ENCODE measurements at places on chromosomes 2 and 18.
A peak's percentile ranks its signal among the peaks of the same experiment; 100 is the strongest.

- no peak for DNase-seq
These were observed 84.9 kb upstream of the EPB41L3 start for GRCh38 chr18:5628512-5629255.

DNA sequence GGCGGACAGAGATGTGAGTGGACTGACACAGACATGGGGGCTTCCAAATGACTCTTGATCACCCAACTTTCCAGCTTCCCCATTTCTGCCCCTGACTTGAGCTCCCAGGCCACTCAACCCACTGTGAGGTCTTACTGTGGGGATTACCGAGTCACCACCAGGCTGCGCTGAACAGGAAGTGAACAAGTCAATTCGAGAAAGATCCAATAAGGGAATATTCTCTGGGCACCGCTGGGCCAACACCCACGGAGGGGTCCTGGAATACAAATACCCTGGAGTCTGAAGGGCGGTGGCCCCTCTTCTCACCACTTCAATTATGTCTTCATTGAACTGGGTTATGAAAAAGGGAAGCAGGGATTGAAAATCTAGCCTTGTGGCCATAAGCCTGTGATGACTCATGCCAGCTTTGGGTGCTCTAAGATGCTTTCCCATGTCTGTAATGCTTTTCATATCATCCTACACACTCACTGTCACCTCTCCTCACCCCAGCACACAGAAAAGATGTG is 37.7 kb downstream of the BCL11A start:
- DNase-seq, result peak; percentile 62

DNA sequence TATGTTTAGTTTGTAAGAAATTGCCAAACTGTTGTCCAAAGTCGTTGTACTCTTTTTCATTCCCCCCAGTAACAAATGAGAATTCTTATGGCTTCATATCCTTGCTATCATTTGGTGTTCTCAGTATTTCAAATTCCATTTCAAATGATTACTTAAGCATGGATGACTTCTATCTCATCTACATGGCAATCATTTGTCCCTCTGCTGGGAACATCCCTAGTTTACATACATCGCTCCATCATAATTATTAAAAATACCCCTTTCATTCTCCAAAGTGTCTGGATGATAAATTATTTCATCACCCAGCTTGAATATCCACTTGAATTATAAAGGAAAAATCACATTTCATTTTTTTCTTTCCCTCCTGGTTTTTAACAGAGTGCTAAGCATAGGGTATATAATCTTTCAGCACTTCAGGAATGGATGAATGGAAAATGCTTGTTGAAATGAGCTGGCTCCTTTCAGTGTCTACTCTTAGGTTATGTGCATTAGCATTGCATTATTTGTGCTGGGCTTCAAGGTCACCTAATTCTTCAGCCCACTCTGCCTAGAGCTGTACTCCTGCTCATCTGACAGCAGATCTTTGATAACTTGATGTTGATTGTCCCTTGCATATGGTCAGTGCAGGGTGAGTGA is 33.1 kb downstream of the XIRP2 start:
- no peak for DNase-seq

GRCh38 chr18:58303363-58303762 is 259.3 kb downstream of the NEDD4L start:
- DNase-seq, result no peak

DNA sequence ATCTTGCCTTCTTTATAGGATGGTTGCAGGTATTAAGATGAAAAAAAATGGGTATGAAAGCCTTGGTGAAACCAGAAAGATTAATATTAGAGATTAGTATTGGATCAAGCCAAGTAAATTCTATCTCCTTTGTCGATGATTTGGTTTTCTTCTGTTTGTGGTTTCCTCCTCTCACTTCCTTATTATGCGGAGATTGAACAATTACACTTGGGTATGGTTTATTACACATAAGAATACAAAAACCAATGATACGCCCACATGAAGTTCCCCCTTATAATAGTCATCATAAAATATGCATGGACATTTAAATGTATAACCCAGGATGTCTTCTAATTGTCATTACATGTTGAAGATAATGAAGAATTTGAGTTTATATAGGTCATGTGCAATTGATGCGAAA is 4.9 kb downstream of the LTBP1 start:
- DNase-seq, result no peak

- DNase-seq, result no peak
These were observed 55.3 kb upstream of the RMDN2 start for GRCh38 chr2:37869771-37870170.

- DNase-seq, result no peak
These were observed 91.5 kb downstream of the CCBE1 start for GRCh38 chr18:59605633-59606192.

DNA sequence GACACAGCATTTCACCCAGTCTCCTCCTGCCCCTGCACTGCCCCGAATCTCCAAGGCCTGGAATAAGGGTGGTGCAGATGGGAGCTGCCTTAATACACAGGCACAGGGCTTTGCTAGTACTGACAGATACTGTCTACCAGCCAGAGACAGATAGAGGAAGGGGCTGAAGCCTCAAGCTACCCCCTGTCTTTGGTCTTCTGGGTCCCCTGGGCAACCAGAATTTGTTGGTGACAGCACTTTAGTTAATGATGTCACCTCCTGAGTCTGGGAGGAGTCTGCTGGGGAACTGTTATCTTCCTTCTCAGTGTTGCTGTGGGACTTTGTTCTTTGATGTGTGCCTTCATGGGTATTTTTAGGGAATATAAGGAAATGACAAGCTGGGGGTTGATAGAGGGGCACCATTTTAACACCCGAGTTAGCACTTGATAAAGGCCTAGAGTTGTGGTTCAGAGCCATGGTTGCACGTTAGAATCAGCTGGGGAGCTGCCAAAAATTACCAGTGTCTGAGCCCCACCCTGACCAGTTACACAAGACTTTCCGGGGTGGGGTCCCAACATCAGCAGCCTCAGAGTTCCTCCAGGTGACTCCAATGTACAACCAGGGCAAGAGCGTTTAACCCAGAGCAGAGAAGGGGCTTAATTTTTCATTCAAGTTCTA is 136.8 kb downstream of the SMAD7 start:
- DNase-seq, result peak; percentile 78

DNA sequence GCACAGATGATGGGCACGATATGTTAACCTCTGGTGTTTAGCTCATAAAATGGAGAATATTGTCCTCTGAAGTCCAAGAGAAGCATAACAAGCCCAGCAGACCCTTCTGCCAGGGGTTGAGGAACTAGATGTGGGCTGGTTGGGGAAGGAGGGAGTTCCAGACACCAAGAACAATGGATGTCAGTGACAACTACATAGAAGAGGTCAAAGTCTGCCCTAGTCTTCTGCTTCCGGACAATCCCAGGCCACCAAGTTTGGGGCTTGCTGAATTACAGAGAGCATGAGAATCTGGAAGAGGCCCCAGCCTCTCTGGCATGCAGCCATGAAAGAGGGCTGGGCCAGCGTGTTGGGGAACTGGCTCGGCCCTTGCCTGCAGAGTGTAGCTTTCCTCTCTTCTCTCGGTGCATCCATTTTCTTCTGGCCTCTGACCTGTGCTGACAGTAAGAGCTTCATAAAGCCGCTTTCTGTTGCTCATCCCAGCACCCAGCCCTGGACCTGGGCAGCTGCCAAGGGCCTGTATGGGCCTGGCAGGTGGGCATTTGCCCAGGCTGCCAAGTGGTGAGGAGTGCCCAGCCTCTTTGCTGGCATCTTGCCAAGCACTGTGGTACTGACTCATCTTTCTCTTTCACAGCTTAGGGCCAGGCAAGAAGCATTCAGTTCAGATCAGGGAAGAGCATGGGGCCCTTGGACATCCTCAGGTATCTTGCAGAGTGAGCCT is 14.6 kb upstream of the LAPTM4A start:
- no peak for DNase-seq

DNA sequence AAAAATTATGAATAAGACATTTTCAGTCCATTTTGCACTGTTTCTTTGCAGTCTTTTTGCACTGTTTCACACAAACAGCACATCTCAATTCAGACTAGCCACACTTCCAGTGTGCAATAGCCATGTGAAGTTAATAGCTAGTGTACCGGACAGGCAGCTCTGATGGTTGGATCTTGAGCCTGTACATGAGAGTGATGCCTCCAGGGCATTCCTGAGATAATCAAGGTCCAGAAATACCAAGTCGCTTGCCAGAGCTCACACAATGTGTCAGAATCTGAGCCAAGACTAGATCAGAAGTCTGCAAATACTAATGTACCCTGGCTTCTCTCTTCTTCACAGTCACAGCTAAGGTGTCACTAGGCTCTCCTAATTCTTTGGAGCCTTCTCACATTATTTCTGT is 180.2 kb downstream of the OSR1 start:
- no peak for DNase-seq

DNA sequence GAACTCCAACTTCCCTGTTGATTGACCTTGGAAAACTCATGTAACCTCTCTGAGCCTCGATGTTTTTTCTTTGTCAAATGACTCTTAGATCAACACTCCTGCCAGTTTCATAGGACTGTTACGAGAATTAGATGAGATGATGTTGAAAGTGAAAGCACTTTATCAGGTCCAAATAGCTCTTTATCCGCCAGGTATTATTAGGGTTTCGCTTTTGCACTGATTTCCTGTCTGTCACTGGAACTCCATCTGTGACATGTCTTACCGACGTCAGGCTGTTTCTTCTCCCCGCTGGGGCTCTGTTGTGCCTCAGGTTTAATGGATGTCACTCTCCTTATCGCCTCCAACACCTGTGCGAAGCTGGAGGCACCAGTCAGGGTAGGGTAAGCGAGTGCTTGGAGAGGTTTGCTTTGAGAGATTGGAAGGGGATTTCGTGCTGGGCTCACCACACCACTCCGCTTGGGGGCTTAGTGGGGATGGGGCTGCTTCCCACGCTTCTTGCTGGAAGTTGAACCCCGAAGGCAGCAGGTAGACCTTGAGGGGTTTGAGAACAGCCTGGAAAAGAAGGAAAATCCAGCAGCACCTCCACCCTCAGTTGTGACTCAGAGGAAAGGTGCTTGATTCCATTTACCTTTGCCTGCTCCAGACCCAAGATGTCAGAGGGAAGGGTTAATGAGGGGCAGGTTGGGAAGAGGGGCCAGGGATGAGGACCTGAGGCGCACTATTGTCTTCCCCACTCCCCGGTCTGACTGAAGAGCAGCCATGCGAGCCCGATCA is 4.3 kb downstream of the GAD1 start:
- DNase-seq, result no peak

DNA sequence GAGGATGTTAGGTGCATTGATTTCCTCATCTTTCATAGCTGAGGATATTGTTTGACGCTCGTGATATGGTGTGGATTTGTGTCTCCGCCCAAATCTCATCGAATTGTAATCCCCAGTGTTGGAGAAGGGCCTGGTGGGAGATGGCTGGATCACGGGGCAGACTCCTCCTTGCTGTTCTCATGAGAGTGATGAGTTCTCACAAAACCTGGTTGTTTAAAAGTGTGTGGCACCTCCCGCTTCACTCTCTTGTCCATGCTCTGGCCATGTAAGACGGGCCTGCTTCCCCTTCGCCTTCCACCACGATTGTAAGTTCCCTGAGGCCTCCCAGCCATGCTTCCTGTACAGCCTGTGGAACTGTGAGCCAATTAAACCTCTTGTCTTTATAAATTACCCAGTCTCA is 28.4 kb upstream of the GPC1 start:
- no peak for DNase-seq

- DNase-seq, result no peak
These were observed 16.3 kb downstream of the DYSF start for GRCh38 chr2:71469403-71470398.

GRCh38 chr2:17791121-17791816 is 25.0 kb upstream of the MSGN1 start:
- no peak for DNase-seq

DNA sequence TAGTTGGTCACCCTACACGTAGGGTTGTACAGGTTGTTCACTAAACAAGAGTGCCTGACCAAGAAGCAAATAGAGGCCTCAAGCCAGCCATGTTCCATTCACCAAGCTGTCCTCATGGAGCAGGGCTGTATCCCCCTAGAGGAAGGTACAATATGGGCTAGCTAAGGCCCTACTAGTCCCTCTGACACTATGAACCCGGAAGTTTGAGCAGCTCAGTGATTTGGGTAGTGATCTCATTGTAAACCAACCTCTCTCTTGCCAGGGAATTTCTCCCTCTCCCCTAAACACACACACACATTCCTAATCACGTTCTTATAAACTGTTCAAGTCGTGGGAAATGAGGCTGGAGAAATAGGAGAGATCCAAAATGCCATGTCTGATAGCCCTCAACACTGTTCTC is 6.7 kb upstream of the CYS1 start:
- no peak for DNase-seq

GRCh38 chr18:31199190-31199769 is 36.6 kb upstream of the DSC1 start:
- no peak for DNase-seq

- DNase-seq, result no peak
These were observed 178.6 kb downstream of the SETBP1 start for GRCh38 chr18:44859263-44859662.

GRCh38 chr18:48367557-48367956 is 41.6 kb downstream of the ZBTB7C start:
- no peak for DNase-seq

DNA sequence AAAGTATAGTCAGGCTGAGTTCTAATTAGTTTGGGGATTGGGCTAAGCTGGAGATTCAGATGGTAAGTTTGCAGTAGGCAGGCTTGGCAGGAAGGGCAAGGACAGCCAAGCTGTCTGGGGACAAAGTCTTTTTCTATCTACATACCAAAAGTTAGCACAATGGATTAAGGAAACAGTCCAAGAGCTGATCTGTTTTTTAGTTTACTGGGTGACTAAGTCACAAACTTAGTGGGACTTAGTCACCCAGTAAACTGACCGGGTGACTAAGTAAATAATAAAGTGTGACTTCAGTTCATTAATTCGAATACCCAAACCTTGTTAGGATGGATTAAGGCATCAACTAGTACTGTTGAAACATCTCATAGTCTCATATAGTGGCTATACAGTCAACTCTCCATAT is 1386.0 kb upstream of the CELF4 start:
- DNase-seq, result no peak

DNA sequence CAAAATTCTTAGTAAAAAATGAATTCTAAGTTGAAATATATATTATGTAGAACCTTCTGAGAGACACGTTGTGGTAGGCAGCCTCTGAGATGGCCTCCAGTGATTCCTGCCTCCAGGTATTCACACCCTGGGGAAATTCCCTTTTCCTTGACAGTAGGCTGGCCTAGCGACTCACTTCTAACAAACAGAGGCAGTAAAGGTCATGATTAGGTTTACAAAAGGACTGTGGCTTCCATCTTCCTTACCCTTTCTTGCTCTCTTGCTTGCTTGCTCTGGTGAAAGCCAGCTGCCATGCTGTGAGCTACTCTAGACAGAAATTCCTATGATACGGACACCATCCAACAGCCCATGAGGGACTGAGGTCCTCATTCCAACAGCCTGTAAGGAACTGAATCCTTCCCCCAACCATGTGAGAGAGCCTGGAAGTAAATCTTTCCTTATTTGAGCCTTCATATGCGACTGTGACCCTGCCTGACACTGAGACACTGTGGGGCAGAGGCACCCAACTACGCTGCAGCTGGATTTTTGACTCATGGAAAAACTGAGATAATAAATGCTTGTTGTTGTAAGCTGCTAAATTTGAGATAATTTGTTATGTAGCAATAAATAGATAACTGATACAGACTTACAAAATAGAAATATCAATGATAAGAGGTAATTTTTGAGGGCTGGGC is 32.7 kb upstream of the SERTAD2 start:
- no peak for DNase-seq

- DNase-seq, result no peak
These were observed 303.9 kb downstream of the ZNF407 start for GRCh38 chr18:74901362-74902146.

- DNase-seq, result no peak
These were observed 124.0 kb downstream of the HDAC4 start for GRCh38 chr2:239276851-239277250.

GRCh38 chr2:169139993-169140767 is 70.8 kb downstream of the DHRS9 start:
- DNase-seq, result no peak

GRCh38 chr2:165697748-165698443 is 96.2 kb downstream of the GALNT3 start:
- no peak for DNase-seq

Measured in CD4-positive, alpha-beta T cell treated with Interferon gamma for 1 hour (primary cell).